Fibroblast of mammary gland (primary cell): ENCODE measurements at places on chromosomes 11 and 22.
A peak's percentile ranks its signal among the peaks of the same experiment; 100 is the strongest.

DNA sequence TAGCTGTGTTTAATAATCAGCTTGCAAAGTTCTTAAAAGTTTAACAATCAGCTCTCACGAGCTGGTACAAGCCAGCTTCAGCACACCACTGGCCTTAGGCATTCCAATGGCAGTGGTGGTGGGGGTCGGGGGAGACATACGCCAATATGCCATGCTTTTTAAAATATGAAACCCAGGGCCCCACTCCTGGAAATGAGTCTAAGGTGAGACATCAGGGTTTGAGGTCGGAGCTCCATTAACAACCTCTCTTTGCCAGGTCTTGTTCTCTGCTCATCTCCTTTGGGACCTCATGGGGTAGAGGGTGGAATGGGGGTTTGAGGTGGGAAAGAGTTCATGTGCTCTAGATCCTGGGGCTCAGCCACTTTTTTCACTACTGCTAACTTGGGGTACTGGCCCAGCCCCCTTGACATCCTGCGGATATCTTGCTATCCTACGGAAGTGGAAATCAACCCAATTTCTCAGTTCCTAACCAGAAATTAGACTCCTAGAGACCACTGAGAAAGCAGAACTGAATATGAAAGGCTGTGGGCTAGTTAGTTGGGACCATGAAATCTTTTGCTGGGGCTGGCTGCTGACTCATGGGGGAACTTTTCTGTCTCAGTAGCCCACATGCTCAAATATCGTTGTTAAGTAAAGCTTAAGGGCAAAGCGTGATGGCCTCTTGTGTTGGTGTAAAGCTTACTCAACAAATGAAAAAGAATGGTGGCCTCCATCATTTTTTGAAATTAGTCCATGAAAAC, 90.1 kb downstream of the PDHX start:
- DNase-seq: no peak

- no peak for DNase-seq
These were observed 31.0 kb upstream of the EIF3D start for GRCh38 chr22:36560001-36560400.

DNA sequence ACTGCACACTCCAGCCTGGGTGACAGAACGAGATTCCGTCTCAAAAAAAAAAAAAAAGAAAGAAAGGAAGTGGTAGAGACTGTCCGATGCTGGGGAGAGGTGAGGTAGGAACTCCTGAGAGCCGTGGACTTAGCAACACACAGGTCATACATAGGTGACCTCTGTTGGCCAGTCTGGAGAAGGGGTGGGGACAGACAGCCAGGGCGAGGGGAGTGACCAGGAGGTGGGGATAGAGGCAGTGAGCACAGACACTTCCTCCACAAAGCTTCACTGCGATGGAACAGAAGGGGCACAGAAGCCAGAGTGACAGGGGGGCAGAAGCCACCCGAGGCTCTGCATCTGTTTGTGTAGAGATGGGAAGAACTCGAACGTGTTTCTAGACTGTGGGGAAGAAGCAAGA, 47.1 kb downstream of the MYH9 start:
- DNase-seq: no peak

DNA sequence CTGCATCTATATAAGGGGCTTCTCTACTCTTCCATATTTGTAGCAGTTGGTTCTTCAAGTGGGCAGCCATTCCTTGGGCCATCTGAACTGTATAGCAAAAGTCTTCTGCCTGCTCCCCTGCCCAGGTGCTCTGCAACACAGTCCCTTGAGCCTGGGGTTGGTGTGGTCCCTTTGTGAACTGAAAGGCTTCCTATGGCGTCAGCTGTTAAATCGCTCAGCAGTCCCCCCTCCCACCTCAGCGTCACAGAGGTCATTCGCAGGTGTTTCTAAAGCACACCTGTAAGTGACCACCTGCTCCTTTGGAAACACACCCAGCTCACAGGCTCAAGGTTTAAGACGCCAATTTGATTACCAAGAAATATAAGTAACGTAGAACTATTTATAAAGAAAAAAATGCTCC, 37.0 kb downstream of the CYB5R2 start:
- DNase-seq: no peak

DNA sequence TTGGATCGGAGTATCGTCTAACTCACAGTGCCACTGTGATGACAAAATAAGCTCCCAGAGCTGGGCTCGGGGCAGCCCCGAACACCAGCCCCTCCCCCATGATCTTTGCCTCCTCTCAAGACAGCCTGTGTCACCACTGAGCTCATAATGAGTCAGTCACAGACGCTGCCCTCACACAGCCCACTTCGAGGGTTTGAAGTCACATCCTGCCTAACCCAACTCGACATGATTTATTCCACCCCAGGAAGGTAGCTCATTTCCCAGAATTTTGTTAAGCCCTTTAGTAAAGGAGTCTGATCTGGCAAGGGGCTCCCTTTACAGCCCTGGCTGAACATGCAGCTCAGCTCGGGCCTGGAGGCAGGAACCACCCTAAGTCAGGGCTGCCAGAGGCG, 22.8 kb downstream of the MYH9 start:
- peak; percentile 100 for DNase-seq

- DNase-seq: no peak
These were observed 55.8 kb downstream of the UBASH3B start for GRCh38 chr11:122711362-122711761.
